Ascending aorta (tissue), 2 donors: ENCODE measurements at places on chromosomes 13 and 19.

DNA sequence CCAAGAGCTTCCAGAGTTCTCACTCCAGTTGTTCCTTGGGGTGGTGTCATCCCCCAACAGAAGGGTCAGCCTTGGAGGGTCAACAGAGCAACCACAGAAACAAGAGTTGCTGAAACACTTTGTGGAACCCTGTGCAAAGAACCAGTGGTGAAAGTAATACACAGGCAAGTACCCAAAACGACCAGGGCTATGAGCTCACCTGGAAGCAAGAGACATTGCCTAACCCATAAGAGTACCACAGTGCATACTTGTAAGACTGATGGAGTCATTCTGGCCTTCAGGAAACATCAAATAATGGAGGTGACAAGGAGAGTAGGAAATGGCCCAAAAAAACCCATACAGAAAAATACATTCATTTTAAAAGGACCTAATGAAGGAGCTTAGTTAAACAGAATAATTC is 184.3 kb upstream of the TSC22D1 start:
- no peaks in the 10 kb centered on the region for H3K36me3 ChIP-seq
- H3K4me1 ChIP-seq: no peaks in the 10 kb centered on the region
- no peak overlapping the region for H3K27ac ChIP-seq
- no peak overlapping the region for H3K4me3 ChIP-seq
- H3K27me3 ChIP-seq: no peaks in the 10 kb centered on the region
- DNase-seq: no peak

- no peaks in the 10 kb centered on the region for H3K4me1 ChIP-seq
- H3K36me3 ChIP-seq: no peaks in the 10 kb centered on the region
- no peak overlapping the region for H3K4me3 ChIP-seq
- no peak overlapping the region for H3K27ac ChIP-seq
- H3K27me3 ChIP-seq: no peaks in the 10 kb centered on the region
Observed at GRCh38 chr19:28324275-28325060, 888.5 kb downstream of the UQCRFS1 start.

DNA sequence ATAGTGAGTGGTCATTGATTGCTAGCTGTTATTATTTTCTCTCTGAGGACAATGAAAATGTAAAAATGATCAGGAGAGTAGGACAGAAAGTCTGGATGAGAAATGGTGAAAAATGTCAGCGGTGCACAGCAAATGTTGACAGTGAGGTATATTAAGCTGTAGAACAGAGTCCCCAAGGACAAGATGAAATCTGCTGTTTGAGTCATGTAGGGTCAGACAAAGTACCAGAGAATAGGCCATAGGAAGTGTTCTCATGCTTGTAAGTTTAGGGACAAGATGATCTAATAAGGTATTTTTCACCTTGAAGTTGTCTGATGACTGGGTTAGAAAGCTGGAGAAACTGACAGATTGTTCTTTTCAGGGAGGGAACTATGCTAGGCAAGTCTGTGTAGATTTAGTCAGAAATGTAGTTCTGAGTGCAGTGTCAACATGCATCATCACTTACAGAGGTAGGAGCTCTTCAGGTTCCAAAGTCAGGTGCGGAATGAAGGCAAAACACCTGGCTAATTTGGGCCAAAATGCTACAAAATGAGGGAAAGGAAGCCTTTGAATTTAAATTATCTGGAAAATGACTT is 369.3 kb downstream of the DLEU7 start:
- no peaks in the 10 kb centered on the region for H3K36me3 ChIP-seq
- H3K27ac ChIP-seq: no peak overlapping the region
- H3K4me3 ChIP-seq: no peak overlapping the region
- H3K4me1 ChIP-seq: no peaks in the 10 kb centered on the region

- no peaks in the 10 kb centered on the region for H3K27me3 ChIP-seq
- H3K4me3 ChIP-seq: no peak overlapping the region
- no peaks in the 10 kb centered on the region for H3K4me1 ChIP-seq
- DNase-seq: no peak
- H3K27ac ChIP-seq: no peak overlapping the region
Observed at GRCh38 chr13:28609381-28609780, 49.5 kb upstream of the POMP start.

- no peak overlapping the region for H3K27ac ChIP-seq
- no peak overlapping the region for H3K4me3 ChIP-seq
- peaks cover 6% of the 10 kb centered on the region for H3K36me3 ChIP-seq
- no peak for DNase-seq
- no peaks in the 10 kb centered on the region for H3K27me3 ChIP-seq
Observed at GRCh38 chr19:40775632-40776022, 306 bp downstream of the MIA start.

DNA sequence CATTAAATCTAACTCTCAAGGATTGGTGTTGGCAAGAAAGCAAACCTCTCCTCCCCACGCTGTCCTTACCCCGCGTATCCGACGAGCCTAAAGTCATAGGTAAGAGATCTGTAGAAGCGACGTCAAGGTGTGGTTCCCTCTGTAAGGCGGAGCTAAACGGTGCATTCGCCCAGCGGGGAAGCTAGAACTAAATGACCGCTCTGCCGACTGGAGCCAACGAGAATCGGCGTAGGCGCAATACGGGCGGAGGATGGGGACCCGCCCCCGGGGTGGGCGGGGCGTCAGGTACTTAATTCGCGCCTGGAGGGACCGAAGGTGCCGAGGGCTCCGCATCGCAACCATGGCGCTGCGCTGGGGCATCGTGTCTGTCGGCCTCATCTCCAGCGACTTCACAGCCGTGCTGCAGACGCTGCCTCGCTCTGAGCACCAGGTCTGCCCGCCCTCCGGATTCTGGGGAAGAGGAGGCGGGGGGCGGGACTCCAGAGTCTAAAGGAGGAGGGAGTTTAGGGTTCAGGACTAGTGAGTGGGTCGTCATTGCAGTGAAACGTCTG is at the start of gene DHDH:
Gene DHDH (plus strand): TSS at position 318 of the 551 bp plus-strand sequence. CDS start 23 bp downstream, at position 341.
- H3K4me3 ChIP-seq: peak within 1 kb of the TSS; percentile 66
- no peak for DNase-seq
- no peak within 1 kb of the TSS for H3K27ac ChIP-seq
- H3K27me3 ChIP-seq: no peaks in the 10 kb centered on the region
- no peaks in the 10 kb centered on the region for H3K36me3 ChIP-seq

DNA sequence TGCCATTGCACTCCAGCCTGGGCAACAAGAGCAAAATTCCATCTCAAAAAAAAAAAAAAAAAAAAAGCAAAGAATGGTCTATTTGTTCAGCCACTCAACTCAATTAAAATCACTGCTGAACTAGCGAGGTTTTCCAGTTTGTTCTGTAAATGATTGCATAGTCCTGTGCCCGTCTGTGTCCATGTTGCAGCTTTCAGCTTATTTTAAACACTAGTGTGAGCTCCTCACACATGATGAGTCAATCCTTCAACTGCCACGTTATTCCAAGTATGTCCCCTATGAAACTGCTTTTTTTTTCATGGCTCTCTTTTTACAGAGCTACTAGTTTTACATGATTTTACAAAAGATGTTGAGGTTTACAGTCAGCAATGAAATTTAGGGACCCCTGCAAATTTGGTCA is 12.2 kb downstream of the SUGP2 start:
- peaks cover 71% of the 10 kb centered on the region for H3K36me3 ChIP-seq
- H3K4me3 ChIP-seq: no peak overlapping the region
- no peaks in the 10 kb centered on the region for H3K27me3 ChIP-seq
- DNase-seq: no peak
- no peak overlapping the region for H3K27ac ChIP-seq

- H3K4me1 ChIP-seq: peaks cover 6% of the 10 kb centered on the region
- no peaks in the 10 kb centered on the region for H3K27me3 ChIP-seq
- DNase-seq: no peak
- no peaks in the 10 kb centered on the region for H3K36me3 ChIP-seq
Observed at GRCh38 chr13:110813646-110814624, 100.4 kb downstream of the ING1 start.

- H3K4me3 ChIP-seq: no peak overlapping the region
- H3K4me1 ChIP-seq: no peaks in the 10 kb centered on the region
- H3K27ac ChIP-seq: no peak overlapping the region
- no peaks in the 10 kb centered on the region for H3K27me3 ChIP-seq
- no peak for DNase-seq
- H3K36me3 ChIP-seq: peaks cover 73% of the 10 kb centered on the region
Observed at GRCh38 chr19:5143471-5144411, 174.8 kb downstream of the KDM4B start.

GRCh38 chr19:7098096-7098495 is 28.6 kb downstream of the ZNF557 start:
- no peaks in the 10 kb centered on the region for H3K27me3 ChIP-seq
- no peak overlapping the region for H3K4me3 ChIP-seq
- no peaks in the 10 kb centered on the region for H3K4me1 ChIP-seq

GRCh38 chr19:35868172-35868822 is at the start of gene APLP1:
Gene APLP1, plus strand, starts transcription at chr19:35868574. Its CDS starts 63 bp downstream, at chr19:35868637.
- H3K27ac ChIP-seq: no peak within 1 kb of the TSS
- H3K27me3 ChIP-seq: no peaks in the 10 kb centered on the region
- peak within 1 kb of the TSS; percentile 60 for H3K4me3 ChIP-seq

- DNase-seq: no peak
- no peak overlapping the region for H3K27ac ChIP-seq
- H3K27me3 ChIP-seq: no peaks in the 10 kb centered on the region
- peaks cover 4% of the 10 kb centered on the region for H3K4me1 ChIP-seq
- peaks cover 63% of the 10 kb centered on the region for H3K36me3 ChIP-seq
- no peak overlapping the region for H3K4me3 ChIP-seq
Observed at GRCh38 chr19:1365319-1366269, 18.1 kb upstream of the NDUFS7 start.

- no peak for DNase-seq
- H3K27me3 ChIP-seq: no peaks in the 10 kb centered on the region
- H3K4me1 ChIP-seq: no peaks in the 10 kb centered on the region
- no peaks in the 10 kb centered on the region for H3K36me3 ChIP-seq
- no peak overlapping the region for H3K4me3 ChIP-seq
Observed at GRCh38 chr13:42658019-42658418, 84.1 kb downstream of the TNFSF11 start.

DNA sequence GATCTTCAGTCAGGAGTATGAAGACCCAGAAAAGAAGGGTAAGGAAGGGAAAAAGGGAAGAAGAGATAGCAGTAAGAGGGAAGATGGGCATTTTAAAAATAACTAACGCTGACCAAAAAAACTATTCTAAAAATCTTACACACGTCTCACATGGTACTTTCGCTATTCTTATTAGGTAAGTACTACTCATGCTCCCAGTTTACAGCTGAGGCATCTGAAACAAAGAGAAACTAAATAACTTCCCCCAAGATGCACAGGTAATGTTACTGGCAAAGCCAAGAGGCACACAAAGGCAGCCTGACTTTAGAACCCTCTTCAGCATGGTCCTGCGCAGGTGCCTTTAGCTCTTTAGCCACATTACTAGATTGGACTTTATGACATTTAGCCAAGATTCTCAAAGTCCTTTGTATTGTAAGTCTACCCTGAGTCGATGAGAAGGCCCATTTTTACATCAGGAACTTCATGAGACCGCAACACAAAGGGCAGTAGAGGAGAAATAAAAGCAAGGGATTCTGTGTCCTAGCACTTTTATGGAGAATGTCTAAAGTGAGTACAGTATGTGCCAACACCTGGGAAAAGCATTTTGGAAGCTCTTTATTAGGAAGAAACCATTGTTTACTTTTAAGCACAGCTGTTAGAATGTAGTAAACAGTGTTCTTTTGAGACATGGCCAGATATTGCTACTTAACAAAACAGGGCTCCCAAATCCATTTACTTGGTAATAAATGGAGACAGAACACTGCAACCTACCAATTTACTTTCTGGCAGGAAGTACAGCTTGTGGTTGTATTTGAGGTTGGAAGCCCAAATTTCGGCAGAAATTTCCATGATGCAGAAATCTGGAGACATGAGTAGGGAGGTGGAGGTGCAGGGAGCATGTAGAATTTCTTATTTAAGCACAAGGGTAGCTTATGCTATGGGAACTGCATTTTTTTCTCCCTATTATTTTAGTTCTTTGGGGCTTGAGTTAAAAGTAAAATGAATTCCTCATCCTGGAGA is 250.7 kb downstream of the KCTD12 start:
- H3K4me3 ChIP-seq: no peak overlapping the region
- H3K27me3 ChIP-seq: no peaks in the 10 kb centered on the region
- H3K27ac ChIP-seq: peak overlapping the region; percentile 14
- no peak for DNase-seq

DNA sequence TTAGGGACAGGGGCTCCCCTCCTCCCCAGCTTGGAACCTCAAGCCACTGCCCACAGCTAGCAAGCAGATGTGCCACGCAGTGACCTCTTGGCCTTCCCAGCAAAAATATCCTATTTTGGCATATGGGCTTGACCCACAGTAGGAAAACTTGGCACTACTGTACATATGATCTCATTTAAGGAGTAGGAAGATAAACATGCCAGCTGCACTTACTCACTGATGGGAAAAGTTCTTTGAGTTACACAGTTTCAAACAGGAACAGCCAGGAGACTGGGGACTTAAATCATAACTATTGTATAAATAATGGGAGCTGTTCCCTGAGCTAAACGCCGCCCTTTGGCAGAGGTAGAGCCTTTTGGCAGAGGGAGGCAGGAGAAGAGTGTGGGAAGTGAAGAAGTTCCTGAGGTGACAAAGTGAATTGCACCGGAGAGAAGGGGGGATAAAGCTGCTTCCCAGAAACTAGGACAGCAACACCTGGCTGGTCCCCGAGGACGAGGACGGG is 6.1 kb downstream of the SACS start:
- DNase-seq: peak; percentile 88
- H3K4me3 ChIP-seq: peak overlapping the region; percentile 47
- H3K36me3 ChIP-seq: no peaks in the 10 kb centered on the region
- H3K27ac ChIP-seq: peak overlapping the region; percentile 88
- H3K27me3 ChIP-seq: no peaks in the 10 kb centered on the region

DNA sequence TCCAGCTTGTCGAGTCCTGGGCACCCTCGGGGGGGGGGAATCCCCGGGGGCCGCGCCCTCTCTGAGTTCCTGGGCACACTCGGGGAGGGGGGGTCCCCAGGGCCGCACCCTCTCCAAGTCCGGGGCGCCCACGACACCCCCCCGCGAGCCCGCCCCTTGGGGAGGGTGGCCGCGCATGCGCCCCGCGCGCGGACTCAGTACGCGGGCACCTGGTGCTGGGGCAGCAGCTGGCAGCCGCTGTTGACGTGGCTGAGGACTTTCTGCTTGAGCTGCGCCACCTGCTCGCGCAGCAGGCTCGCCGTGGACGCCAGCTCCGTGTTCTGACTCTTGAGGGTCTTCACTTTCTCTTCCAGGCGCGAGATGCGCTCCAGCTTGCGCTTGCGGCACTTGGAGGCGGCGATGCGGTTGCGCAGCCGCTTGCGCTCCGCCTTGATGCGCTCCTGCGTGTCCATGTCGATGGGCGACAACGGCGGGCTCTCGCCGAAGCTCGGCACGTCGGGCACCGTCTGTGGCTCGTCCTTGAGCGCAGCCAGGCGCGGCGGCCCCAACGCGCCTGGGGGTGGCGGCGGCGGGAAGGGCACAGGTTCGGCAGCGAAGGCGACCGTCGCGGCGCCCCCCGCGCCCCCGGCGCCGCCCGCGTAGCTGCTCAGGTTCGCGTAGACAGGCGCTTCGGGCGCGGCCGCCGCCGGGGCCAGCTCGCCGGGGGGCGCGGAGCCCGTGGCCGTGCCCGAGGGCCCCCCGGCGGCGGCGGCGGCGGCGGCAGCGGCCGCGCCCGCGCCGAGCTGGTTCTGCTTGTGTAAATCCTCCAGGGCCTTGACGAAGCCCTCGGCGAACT is 958 bp downstream of the JUND start:
- peak overlapping the region; percentile 100 for H3K27ac ChIP-seq
- no peaks in the 10 kb centered on the region for H3K27me3 ChIP-seq
- peak overlapping the region; percentile 100 for H3K4me3 ChIP-seq
- peaks cover 13% of the 10 kb centered on the region for H3K36me3 ChIP-seq
- H3K4me1 ChIP-seq: peaks cover 44% of the 10 kb centered on the region
- no peak for DNase-seq

- H3K27me3 ChIP-seq: peaks cover 25% of the 10 kb centered on the region
- no peaks in the 10 kb centered on the region for H3K36me3 ChIP-seq
- H3K4me3 ChIP-seq: no peak overlapping the region
- H3K27ac ChIP-seq: no peak overlapping the region
Observed at GRCh38 chr13:20195801-20196200, 3.1 kb upstream of the GJB2 start.

GRCh38 chr19:50909240-50910070 is 1.7 kb downstream of the KLK4 start:
- no peaks in the 10 kb centered on the region for H3K36me3 ChIP-seq
- no peaks in the 10 kb centered on the region for H3K4me1 ChIP-seq
- DNase-seq: no peak
- no peaks in the 10 kb centered on the region for H3K27me3 ChIP-seq
- H3K4me3 ChIP-seq: no peak overlapping the region
